Stimulated activated CD8-positive, alpha-beta memory T cell treated with anti-CD3 and anti-CD28 coated beads, Interleukin-4, amount 100 ng/mL, for 4 hours (primary cell): ENCODE measurements at places on chromosomes 3 and 15.

GRCh38 chr3:105997800-105998526 lies 129.2 kb upstream of the CBLB start:
- no peak for DNase-seq

- no peak for DNase-seq
Measured at GRCh38 chr3:188179006-188179966, 25.3 kb downstream of the LPP start.

DNA sequence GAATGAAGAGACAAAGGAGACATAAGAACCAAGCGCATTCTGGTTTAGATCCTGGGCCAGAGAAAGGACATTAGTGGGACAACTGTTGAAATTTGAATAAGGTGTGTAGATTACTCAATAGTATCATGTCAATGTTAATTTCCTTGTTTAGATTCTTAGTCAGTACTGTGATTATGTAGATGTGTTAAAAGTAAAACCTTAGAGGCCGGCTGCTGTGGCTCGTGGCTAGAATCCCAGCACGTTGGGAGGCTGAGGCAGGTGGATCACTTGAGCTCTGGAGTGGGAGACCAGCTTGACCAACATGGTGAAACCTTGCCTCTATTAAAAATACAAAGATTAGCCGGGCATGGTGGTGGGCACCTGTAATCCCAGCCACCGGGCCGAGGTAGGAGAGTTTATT lies 26.7 kb downstream of the CYP8B1 start:
- no peak for DNase-seq

GRCh38 chr3:45345846-45346580 lies 42.4 kb upstream of the LARS2 start:
- no peak for DNase-seq

- no peak for DNase-seq
Measured at GRCh38 chr15:42825599-42825998, 88.7 kb upstream of the CDAN1 start.

- no peak for DNase-seq
Measured at GRCh38 chr15:33357845-33358244, 47.1 kb downstream of the RYR3 start.

DNA sequence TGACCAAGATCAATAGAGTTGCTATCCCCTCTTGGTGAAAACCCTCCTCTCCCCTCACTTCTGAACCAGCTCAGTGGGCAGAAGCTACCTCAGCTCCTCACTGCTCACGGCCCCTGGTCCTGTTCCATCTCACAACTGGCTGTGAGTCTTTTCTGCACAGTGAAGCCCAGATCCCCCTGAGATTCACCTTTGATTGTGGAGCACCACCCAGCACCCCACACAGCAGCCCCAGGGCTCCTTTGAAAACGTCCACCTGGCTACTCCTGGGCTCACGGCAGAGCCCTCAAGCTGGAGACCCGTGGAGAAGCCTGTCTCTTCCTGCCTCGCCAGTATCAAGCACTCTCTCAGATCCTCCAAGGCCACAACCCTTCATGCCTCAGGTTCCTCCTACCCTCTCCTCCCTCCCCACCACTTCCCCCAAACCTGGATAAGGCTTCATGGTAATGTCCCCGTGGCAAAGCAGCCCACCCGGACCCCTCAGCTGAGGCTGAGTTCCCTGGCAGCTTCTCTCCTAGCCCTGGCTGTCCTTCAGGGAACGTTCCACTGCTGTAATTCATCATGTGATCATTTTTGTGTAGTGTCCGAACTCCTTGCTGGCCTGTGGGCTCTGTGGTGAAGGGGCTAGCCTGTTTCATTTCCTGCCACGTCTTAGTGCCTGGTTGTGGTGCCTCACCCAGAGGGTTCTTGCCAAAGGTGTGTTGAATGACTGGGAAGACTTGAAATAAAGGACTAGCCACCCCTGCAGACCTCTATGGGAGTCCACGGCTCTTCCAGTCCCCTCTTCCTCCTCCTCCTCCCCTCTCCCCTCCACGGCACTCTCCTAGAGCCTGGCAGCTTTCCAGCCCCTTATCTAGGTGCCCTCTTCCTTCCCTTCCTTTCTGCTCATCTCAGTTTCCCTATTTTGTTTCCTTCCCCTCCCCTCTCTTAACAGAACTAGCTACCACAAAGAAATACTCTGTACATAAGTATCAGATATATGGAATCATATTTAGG lies 44.5 kb downstream of the KY start:
- DNase-seq, result no peak

DNA sequence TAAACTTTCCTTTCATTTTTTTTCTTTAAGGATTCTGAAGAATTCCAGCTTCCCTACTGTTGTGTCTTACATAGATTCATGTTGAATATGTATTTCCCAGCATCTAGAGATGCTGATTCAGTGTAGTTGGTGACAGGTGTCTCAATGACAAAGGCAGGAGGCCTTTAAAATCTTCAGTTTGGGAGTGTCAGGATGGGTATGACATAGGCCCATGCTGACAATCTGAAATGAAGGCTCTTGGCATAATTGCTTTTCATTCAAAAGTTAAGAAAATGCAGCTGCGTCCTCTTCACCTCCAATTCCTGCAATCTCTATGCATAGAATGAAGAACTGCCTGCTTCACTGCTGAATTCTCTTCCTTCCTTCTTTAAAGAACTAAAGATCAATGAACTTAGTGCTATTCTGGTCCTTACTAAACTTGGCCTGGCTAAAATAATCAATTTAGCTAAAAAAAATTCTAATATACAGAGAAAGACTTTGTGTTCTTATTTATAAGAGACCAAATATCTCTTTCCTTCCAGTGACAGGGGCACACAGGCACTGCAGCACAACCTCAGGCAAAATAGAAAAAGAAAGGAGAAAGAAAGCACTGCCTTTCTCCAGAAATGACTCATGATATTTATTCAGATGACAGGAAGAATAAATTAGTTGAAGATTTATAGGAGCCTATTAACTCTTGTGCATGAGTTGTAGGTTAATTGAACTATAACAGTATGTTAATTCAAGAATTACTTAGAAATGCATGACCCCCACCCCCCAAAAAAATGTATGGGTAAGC lies 152.6 kb upstream of the GBE1 start:
- no peak for DNase-seq

DNA sequence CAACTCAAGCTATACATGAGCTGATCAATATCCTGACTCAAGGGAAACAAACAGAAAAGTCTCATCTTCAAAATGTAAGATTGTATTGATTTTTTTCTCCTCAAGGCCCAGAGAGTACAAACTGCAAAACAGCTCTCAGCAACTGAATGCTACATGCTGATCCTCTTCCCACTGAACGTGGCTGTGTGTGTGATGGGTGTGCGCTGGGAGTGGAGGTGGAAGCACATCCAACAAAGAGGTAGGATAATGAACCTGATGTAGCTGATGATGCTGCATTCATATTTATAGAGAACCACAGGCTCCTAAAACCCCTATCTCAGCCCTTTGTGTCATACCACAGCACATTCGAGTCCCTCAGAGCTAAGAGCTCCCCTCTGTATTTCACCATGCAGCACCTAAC lies 56.8 kb downstream of the GABRB3 start:
- no peak for DNase-seq

- no peak for DNase-seq
Measured at GRCh38 chr3:58241306-58242044, 3.9 kb downstream of the ABHD6 start.

GRCh38 chr15:95448531-95449229 lies 881.8 kb upstream of the NR2F2 start:
- no peak for DNase-seq

GRCh38 chr3:186236357-186237020 lies 125.5 kb downstream of the DGKG start:
- no peak for DNase-seq

DNA sequence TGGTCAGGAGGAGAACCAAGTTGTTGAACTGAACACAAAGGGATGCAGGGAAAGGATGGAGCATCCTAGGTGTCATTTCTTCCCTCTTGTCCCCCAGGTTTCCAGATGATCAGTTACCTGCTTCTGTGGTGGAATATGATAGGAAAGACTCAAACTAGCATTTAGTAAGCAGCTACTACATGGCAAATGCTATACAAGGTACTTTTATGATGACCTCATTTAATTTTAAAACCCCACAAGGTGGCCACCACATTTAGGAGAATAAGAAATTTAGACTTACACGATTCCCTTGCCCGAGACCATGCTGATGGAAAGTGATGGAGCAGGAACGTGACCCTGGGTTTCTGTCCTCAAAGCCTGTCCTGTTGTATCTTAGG lies 40.9 kb downstream of the CCR4 start:
- DNase-seq, result no peak

DNA sequence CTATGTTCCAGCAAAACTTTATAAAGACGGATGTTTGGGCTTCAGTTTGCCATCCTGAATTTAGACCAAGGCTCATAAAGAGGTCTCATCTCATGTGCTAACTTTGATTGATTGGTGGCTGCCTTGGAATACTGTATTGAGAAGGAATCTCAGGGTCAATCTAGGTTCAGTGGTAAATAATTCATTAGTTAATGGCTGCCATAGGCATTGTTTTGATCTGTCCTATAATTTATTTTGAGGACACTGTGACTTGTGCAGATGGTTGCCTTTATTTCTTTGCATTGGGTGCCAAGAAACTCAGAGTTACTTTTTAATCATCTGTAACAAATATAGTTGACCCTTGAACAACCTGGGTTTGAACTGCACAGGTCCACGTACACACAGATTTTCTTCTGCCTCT lies 159.8 kb downstream of the B3GALNT1 start:
- no peak for DNase-seq

GRCh38 chr3:139532976-139533375 lies 6.6 kb downstream of the RBP1 start:
- no peak for DNase-seq

GRCh38 chr3:9721700-9722060 lies 9.9 kb upstream of the BRPF1 start:
- no peak for DNase-seq

GRCh38 chr15:59221511-59222505 lies 15.2 kb downstream of the LDHAL6B start:
- DNase-seq, result no peak

DNA sequence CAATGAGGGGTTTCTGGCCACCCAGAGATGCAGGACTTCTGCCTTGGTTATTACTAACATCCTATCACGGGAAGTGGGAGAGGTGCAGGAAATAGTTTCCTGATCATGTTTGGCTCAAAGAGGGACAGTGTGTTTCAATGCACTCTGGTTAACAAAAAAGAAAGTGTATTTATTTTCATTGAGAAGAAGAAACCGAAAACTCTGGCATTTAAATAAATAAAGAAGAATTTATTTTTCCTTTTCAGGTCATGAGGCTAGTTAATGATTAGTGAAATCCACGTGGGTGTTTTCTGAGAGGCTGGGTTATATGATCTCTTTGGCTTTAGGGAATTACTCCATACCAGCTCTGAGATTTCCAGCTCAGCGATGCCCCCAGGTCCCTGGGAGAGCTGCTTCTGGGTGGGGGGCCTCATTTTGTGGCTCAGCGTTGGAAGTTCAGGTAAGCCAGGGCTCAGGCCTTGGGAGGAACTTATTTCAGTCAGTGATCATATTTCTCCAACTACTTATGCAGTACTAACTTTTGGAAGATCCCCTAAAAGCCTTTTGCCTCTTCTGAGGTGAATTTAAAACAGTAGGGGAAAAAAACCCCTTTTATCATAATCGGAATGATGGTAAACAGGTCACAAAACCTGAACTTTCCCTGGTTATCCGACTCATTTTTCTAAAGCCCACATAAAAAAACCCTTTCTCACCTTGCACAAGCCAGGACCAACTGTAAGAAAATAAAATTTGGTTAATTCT lies at the start of gene PLA1A:
PLA1A (plus strand) TSS at position 338 of the 741 bp plus-strand sequence; CDS start at position 367, 29 bp downstream.
- no peak for DNase-seq

DNA sequence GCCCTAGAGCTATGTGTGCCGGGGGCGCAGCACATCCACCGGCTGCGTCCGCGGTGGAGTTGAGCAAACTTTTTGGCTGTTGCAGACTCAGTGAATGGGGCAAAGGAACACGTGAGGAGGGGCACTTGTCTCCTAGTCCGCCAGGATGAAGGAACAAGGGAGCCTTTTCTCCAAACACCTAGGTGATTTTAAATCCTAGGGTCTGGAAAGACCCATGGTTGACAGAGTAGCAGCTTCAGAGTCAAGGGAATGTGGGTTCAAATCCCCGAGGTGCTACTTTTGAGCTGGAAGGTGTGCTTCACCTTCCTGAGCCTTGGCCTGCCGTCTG lies 648 bp downstream of the ACAN start:
- DNase-seq, result no peak

- DNase-seq, result no peak
Measured at GRCh38 chr3:195098741-195099525, 172.0 kb downstream of the XXYLT1 start.

GRCh38 chr3:8727605-8728512 lies 5.7 kb upstream of the CAV3 start:
- no peak for DNase-seq

GRCh38 chr3:170477395-170477794 lies 58.7 kb downstream of the CLDN11 start:
- DNase-seq, result no peak

GRCh38 chr3:10777627-10778026 lies 38.4 kb upstream of the SLC6A11 start:
- DNase-seq, result no peak

DNA sequence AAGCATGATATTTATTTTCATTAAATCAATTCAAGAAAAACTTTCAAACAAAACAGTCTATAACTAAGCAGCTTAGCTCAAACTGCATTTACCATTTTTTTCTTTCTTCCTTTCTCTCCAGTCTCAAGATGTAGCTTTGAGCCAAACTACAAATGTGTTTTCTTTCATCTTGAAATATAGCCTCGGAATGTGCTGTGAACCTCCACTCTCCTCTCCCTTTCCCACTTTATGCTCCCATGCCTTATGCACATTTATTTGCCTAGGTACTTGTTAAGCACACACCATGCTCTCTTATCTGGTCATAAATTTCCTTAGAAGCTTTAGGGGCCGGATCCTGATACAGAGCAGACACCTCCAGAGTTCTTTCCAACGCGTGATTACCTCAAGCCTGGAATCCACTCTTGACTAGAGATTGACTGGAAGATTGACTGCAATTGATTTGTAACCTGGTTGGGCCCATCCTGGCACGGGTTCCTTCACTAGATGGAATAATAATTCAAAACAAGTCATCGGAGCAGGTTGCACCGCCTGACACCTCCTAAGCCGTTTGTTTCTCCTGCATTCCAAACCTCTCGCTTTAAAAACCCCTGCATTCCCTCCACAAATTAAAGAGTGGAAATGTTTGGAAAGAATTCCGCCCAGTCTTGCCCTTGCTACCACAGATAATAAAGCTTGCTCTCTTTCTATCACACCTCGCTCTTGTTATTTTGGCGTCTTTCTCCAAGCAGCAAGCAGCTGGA lies 344.7 kb downstream of the CHL1 start:
- no peak for DNase-seq
